ENCODE measurements at places on chromosomes 4 and X. TPM values are rescaled to one million over a fixed set of nuclear protein-coding genes. Genes with fewer than 3 reads are reported as not detected.

DNA sequence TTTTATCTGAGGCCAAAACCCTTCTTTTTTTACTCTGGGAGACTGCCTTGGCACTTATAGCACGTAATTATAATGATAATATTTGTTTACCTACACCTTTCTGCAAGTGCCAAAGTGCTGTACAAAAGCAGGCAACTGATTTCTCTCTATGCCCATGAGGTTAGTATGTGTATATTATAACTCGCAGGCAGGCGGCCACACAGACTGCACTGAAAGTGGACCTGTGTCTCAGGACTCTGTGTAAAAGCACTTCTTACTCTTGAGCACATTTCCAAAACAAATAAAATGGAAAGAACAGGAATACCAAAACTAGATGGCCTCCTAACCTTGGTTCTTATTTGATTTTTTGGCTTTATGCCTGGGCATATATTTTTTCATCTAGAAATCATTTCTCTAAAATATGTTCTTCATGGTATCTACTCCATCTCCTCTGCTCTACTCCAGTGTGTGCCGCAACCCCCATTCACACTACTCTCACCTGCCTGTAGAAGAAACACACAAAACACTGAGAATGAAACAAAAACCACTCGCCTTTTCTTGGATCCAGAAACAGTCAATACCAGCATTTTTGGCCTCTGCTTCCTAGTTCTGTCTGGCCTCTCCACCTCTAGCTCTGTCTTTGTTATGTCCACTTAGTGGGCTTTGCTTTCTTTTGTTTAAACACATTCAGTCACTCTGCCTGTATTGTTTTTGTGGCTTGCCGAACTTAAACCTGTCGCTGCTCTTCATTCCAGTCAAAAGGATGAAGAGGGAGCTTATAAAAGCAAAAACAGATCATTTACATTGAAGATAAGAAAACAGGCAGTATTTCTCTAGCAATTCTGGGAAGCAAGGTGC lies 934.5 kb upstream of the TENM3 start:
- no peaks in the 10 kb centered on the region for H3K4me1 ChIP-seq
- H3K36me3 ChIP-seq = no peaks in the 10 kb centered on the region
- no peak overlapping the region for H3K4me3 ChIP-seq

GRCh38 chr4:87555773-87556619 lies 26.8 kb upstream of the SPARCL1 start:
- peaks cover 4% of the 10 kb centered on the region for H3K4me1 ChIP-seq
- H3K27me3 ChIP-seq = no peaks in the 10 kb centered on the region
- peak overlapping the region; percentile 64 for H3K27ac ChIP-seq
- peak; percentile 58 for DNase-seq
- no peaks in the 10 kb centered on the region for H3K36me3 ChIP-seq

Gene SLC39A8
- 7.5 TPM for polyA plus RNA-seq

- no peaks in the 10 kb centered on the region for H3K27me3 ChIP-seq
- no peak overlapping the region for H3K27ac ChIP-seq
- DNase-seq = no peak
- no peaks in the 10 kb centered on the region for H3K36me3 ChIP-seq
Observed at GRCh38 chr4:88158038-88158488, 376 bp downstream of the ABCG2 start.

All from keratinocyte (primary cell).